Karpas-422 (cell line): ENCODE measurements at places on chromosomes 2 and 18.

DNA sequence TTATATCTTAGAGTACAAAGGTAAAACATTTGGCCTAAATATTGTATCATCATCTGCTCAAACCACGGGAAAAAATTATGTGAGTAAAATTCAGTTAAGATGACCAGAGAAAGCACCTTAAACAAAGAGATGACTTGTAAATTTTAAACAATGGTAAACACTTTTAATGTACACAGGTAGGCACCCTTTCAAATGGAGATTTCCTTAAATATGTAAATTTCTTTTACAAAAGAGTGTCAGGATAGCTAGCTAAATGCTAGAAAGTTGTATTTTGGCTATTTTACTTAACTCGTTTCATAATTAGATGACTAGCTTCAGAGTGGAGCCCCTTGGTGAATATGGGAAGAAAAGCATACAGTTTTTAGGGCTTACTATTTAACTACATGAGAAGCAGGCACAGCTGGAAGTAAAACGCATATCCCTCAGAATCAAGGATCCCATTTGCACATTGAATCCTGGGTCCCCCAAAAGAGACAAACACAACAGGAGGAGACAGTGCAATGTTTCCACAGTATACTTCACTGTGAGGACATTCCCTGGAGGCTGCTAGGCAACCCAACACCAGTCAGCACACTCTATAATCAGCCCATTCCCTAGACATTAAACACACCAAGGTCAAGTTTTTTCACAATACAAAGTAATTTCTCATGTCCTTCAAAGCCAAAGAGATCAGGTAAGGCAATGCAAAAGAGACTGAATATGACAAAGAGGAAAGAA is 1154.4 kb downstream of the DPP10 start:
- H3K4me1 ChIP-seq = no peaks in the 10 kb centered on the region
- H3K36me3 ChIP-seq = no peaks in the 10 kb centered on the region
- no peak overlapping the region for H3K4me3 ChIP-seq
- H3K27me3 ChIP-seq = no peaks in the 10 kb centered on the region
- no peak overlapping the region for H3K27ac ChIP-seq

DNA sequence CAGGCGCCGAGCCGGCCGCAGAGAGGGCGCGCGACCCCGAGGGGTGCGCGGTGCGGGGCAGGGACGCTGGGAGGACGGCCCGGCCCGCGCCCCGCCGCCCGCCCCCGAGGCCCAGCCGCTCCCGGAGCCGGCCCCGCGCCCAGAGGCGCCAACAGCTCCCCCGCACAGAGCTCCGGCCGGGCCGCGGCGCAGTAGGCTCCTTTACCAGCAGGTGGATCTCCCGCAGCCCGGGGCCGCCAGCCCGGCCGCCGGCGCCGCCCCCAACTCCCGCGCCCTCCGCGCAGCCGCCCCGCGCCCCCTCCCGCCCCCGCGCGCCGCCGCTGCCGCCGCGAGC is 258 bp downstream of the MGAT4A start:
- peaks cover 19% of the 10 kb centered on the region for H3K4me1 ChIP-seq
- no peaks in the 10 kb centered on the region for H3K27me3 ChIP-seq

GRCh38 chr2:119508756-119509155 is 15.5 kb downstream of the SCTR start:
- H3K36me3 ChIP-seq = no peaks in the 10 kb centered on the region
- no peak overlapping the region for H3K27ac ChIP-seq
- DNase-seq = no peak
- no peaks in the 10 kb centered on the region for H3K27me3 ChIP-seq

DNA sequence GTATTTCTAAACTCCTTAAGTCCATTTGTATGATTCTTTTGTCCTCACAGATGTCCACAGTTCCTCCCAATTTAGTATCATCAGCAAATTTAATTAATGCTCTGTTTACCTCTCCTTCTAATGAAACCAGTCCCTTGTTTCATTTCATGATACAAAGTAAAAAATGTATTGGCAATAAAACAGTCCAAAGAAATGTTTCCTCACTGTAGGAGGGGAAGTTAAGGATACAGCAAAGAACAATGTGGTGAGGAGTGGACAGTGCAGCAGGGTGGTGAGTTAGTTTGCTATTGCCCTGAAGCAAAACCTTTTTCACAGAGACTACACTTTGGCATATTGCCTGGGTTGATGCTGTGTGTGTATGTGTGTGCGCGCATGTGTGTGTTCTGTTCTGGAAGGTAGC is 401.5 kb downstream of the ARHGAP15 start:
- no peak overlapping the region for H3K27ac ChIP-seq
- H3K36me3 ChIP-seq = no peaks in the 10 kb centered on the region
- H3K4me3 ChIP-seq = no peak overlapping the region
- H3K4me1 ChIP-seq = no peaks in the 10 kb centered on the region
- peak; percentile 30 for DNase-seq

DNA sequence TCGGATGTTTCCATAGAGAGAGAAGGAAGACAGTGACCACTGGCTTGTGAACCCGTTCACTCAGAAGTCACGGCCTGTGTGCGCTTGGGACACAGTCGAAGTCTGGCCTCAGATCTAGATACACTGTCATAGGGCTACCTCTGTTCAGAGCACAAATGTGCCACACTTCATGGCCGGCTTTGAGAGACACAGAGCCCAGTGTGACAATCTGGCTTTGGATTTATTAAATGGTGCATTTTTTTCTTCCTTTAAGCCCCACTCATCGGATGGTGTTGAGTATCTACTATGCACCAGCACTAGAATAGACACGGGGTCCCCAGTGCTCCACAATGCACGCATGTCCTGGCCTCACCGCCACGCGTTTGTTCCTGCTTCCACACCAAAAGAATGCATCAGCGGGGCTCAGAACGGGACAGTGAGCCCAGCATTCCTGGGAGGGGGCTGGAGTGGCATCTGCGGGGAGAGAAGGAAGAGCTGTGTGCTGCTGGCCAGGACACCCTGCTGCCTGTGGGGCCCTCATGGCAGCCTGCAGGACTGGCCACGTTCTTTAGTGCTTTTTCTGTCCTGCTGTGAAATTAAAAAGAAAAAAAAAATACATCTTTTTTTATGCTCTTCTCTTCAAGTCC is 738.9 kb upstream of the SALL3 start:
- H3K4me3 ChIP-seq = no peak overlapping the region
- no peaks in the 10 kb centered on the region for H3K36me3 ChIP-seq
- DNase-seq = no peak
- no peaks in the 10 kb centered on the region for H3K4me1 ChIP-seq
- H3K27ac ChIP-seq = no peak overlapping the region

GRCh38 chr2:183269956-183270355 is 145.7 kb downstream of the NUP35 start:
- no peak overlapping the region for H3K4me3 ChIP-seq
- peaks cover 3% of the 10 kb centered on the region; the same call in 1 of the 2 replicates for H3K4me1 ChIP-seq
- H3K27ac ChIP-seq = no peak overlapping the region
- DNase-seq = no peak
- H3K27me3 ChIP-seq = no peaks in the 10 kb centered on the region

DNA sequence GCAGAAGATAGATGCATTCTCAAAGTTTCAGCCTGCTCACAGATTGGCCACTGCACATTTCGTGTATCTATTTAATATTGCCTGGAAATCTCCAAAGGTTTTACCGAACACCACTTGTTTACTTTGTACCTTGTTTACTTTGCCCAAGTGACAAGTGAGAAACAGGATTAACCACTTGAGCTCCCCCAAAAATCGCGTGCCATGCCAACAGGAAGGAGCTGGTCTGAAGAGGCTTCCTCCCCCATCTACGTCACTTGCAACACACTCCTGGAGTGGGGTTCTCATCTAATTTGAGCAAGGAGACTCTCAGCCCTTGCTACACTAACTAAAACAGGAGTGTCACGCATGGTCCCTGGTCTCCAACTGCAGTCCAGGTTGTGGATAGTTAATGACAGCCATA is 212.5 kb upstream of the TMEM200C start:
- no peaks in the 10 kb centered on the region for H3K4me1 ChIP-seq
- no peak overlapping the region for H3K27ac ChIP-seq
- no peak overlapping the region for H3K4me3 ChIP-seq
- no peaks in the 10 kb centered on the region for H3K36me3 ChIP-seq
- H3K27me3 ChIP-seq = no peaks in the 10 kb centered on the region

- no peaks in the 10 kb centered on the region for H3K4me1 ChIP-seq
- H3K27ac ChIP-seq = no peak overlapping the region
- H3K27me3 ChIP-seq = no peaks in the 10 kb centered on the region
- no peaks in the 10 kb centered on the region for H3K36me3 ChIP-seq
- DNase-seq = no peak
- H3K4me3 ChIP-seq = no peak overlapping the region
Measured at GRCh38 chr18:73118121-73118816, 250.5 kb upstream of the NETO1 start.

GRCh38 chr18:10536280-10536679 is 10.5 kb downstream of the NAPG start:
- no peaks in the 10 kb centered on the region for H3K4me1 ChIP-seq
- H3K27me3 ChIP-seq = no peaks in the 10 kb centered on the region
- H3K4me3 ChIP-seq = no peak overlapping the region
